ENCODE measurements at places on chromosomes 2 and 18.

DNA sequence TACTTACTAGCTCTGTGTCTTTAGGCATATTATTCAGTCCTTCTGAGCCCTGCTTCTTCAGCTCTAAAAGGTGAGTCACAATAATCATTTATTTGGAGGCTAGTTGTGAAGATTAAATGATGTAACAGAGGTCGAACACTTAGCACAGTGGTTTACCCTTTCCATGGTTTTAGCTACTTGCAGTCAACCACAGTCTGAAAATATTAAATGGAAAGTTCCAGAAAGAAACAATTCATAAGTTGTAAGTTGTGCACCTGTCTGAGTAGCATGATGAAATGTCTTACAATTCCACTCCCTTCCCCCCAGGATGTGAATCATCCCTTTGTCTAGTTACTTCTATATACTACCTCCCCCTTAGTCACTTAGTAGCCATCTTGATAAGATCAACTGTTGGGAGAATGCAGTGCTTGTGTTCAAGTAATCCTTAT lies 217.6 kb upstream of the THUMPD2 start:
- DNase-seq: no peak

DNA sequence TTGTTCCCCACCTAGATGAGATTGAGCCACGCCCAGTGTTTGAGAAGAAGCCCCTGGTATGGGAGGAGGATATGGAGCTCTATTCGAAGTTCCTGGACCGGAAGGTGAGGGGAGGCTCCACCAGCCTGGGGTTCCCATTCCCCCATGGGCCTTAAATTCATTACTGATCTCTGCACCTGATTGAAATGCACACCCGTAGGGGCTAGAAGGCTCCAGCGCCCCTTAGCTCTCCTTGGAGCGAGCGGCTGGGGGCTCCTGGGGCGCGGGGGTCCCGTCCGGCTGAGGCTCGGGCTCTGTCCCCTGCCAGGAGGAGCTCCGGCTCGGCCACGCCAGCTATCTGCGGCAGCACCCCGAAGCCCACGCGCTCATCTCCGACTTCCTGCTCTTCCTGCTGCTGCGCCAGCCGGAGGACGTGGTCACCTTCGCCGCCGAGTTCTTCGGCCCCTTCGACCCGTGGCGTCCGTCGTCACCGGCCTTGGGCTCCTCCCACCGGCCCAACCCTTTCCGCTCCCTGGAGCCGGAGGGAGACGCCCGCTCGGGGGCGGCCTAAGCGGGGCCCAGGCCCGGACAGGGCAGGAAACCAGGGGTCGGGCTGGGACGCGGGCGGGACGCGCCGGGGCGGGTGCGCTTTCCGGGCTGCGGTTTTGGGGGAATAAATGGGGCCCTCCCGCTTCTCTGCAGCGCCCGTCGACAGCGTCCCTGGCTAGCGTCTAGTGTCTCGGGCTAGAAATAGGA lies 10.9 kb downstream of the CATIP start:
- DNase-seq: peak; percentile 62

DNA sequence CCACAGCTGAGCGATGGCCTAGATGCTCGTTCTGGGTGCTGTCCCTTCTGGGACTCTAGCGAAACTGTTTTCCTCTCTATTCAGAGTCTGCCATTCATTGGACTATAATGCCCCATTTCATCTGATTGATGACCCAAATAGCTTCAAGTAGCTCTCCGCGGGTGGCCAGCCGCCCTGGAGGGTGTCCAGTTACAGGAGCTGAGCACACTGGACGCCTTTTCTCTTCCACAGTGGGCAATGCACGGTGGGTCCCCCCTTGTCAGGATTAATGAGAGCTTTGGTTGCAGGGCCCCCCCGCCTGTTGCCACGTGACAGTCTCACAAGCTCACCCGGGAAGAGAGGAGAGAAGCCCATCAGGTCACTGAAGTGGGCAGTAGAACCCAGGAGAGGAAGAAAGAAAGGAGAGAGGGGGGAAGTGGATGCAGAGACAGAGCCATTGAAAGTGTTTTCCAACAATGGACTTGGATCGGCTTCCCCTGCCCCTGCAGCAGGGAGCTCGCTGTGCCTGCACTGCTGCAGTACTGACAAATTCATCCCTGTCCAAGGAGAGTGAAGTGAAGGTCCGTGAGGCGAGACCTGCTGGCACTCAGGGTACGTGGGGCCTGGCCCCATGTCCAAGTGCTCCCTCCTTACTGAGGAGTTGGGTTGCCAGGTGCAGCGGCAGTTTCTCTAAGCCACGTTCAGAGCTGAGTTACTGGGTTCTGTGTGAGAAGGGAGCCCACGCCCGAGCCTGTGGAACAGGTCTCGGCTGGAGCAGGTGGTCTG lies 44.8 kb downstream of the DIPK1C start:
- no peak for DNase-seq

- no peak for DNase-seq
These were observed 177.8 kb upstream of the SCN7A start for GRCh38 chr2:166671801-166672200.

DNA sequence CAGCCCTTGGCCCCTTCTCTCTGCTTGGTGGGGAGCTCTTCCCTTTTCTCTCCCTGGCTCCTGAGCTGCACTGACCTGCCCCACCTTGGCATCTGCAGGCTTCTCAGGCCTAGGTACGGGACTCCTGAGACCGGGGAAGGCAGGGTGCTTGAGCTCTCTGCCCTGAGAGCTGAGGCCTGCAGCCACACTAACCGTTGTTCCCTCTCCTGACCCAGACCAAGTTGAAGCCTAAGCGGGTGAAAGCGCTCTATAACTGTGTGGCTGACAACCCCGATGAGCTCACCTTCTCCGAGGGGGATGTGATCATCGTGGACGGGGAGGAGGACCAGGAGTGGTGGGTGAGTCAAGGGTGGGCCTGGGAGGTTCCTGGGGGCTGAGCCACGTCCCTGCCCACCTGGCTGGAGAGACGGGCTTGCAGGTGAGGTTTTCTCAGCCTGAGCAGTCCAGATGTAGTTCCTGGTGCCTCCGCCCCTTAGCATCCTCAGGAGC lies 22.2 kb downstream of the ITGB1BP1 start:
- no peak for DNase-seq

GRCh38 chr2:239311132-239312040 lies 89.4 kb downstream of the HDAC4 start:
- no peak for DNase-seq

DNA sequence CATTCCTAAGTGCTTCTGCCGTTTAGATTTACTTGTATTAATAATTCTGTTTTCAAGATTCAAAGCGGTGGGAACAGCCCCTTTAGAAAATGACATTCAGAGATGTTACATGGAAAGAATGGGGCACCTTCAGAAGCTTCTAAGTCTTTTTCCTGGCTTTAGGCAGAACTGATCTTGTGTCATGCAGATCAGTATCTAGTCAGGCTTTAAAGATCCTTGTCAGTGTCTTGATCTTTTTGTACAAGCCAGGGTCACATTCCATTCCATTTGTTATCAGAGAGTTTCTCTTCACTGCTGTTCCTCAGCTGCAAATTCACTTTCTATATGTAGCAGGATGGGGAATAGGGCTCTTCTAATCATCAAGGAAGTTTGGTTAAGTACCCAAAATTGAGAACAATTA lies 275.3 kb downstream of the DCC start:
- no peak for DNase-seq

GRCh38 chr18:26863122-26863879 lies 2.2 kb downstream of the AQP4 start:
- DNase-seq: no peak
